ENCODE measurements at places on chromosomes 13 and 19.

- DNase-seq, result peak; percentile 32
Measured at GRCh38 chr13:76741624-76742023, 144.6 kb downstream of the KCTD12 start.

DNA sequence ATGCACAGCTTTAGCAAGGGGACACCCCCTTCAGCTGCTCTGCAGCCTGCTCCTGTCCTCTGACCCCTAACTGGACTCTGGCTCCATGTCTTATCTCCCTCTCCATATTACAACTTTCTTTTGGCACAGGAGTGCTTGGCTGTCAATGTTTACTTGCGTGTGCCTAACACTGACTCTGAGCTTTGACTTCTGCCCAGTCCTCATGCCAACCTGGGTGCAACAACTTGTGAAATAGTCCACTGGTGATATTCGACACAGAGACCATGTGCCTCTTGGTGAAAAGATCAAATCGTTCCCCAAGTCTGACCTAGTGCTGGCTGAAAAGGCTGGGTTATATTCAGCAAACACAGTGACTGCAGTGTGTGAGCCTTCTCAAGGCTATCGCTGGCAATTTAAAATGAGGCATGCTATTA, 34.1 kb upstream of the KLF12 start:
- no peak for DNase-seq

- DNase-seq, result peak; percentile 62
Measured at GRCh38 chr13:45393941-45394570, 24.1 kb downstream of the SLC25A30 start.

GRCh38 chr13:20118268-20119140, 42.3 kb downstream of the GJA3 start:
- peak; percentile 65 for DNase-seq

DNA sequence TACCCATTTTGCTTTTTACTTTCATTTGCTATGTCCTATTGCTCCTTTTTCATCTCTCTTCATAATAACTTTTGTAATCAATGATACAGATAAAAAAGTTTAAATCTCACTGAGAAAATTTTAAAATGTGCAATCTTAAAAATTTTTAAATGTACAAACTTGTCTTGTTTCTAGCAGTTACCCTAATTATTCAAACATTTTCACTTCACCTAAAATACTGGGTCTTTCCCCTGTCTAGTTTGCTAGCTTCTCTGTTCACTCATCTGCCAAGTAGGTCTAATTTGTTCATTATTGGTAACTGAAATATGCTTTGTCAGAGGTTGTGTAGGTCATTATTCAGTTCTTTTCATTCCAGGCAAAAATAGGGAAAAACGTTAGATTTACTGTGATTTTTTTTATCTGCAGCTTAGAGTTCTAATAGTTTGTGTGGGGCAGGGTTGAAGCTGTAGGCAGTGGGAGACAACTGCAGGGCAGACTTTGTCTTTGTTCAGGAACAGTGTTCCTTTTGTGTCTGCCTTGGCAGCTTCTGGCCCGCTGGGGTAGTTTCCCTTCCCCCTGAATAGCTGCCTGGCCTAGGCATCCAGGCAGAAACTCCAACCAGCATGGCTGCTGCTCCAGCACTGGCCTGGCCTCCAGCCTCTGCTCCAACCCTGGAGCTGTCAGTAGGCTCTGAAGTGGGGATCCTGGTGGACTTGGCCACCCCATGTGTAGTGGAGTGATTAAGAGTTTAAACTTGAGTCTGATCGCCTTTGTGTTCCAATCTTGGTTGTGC, 48.5 kb downstream of the WDFY2 start:
- DNase-seq, result no peak

- DNase-seq, result no peak
Measured at GRCh38 chr13:32245555-32245954, 69.6 kb downstream of the ZAR1L start.

DNA sequence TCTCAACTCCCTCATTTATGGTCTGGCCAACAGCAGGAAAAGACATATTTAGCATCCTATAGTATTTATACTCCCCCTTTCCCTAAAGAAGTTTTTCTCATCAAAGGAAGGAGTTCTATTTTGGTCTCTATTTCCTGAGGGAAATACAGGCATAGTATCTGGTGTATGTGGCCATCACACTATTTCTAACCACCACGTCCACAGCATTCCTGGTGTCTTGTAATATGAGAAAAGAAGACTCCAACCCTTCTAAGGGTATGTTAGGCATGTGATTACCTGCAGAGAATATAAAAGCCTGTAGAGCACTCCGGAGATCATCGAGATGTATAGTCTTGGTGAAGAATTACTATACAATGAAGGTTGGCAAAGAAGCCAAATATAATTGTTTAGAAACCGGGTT, 137.4 kb downstream of the VWA8 start:
- peak; percentile 26 for DNase-seq

DNA sequence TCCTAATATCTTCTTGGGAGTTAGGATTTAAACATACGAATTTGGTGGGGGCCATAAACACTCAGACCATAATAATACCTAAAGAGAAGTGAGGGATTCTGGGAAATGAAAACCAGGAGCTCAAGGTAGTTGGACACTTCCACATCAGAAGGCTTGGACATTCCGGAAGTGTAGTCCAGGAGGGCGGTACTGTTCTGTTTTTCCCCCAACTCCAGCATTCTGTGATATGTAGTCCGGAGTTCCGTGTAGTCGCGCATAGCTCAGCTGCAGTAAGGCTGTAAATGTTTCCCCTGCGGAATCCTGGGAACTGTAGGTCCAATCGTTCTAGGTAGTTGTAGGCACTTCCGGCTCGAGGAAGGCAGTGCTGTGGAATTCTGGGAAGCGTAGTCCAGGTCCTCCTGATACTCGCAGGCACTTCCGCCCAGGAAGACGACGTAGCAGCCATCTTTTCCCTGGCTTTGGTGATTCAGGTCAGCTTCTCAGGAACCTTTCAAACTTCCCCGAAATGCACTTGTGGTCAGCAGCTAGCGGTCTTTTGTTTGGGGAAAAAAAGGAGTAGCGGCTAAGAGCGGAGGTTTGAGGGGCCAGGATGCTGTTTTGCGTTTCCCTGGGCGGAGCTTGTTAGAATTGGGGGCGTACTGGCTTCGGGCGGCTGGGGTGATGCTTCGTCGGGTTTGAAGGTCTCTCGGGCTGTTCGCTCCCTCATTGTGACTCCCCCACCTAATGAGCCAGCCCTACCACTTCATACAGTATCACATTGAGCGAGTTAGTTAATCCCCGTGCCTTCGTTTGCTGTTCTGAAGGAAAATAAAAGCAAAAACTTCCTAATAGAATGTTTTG, at the start of gene ZNF226:
Gene ZNF226, plus strand, starts transcription at position 428 of the 840 bp plus-strand sequence. CDS start 4,981 bp downstream, outside the sequence.
- DNase-seq, result peak; percentile 99

- DNase-seq, result peak; percentile 96
Measured at GRCh38 chr19:11191273-11191755, 6.0 kb downstream of the KANK2 start.

GRCh38 chr13:48303359-48304142, at the start of gene RB1:
TSS of gene RB1 (plus strand) at chr13:48303751. CDS start at chr13:48303913, 162 bp downstream.
- DNase-seq, result peak; percentile 91

- no peak for DNase-seq
Measured at GRCh38 chr13:70253834-70254233, 145.6 kb upstream of the KLHL1 start.

DNA sequence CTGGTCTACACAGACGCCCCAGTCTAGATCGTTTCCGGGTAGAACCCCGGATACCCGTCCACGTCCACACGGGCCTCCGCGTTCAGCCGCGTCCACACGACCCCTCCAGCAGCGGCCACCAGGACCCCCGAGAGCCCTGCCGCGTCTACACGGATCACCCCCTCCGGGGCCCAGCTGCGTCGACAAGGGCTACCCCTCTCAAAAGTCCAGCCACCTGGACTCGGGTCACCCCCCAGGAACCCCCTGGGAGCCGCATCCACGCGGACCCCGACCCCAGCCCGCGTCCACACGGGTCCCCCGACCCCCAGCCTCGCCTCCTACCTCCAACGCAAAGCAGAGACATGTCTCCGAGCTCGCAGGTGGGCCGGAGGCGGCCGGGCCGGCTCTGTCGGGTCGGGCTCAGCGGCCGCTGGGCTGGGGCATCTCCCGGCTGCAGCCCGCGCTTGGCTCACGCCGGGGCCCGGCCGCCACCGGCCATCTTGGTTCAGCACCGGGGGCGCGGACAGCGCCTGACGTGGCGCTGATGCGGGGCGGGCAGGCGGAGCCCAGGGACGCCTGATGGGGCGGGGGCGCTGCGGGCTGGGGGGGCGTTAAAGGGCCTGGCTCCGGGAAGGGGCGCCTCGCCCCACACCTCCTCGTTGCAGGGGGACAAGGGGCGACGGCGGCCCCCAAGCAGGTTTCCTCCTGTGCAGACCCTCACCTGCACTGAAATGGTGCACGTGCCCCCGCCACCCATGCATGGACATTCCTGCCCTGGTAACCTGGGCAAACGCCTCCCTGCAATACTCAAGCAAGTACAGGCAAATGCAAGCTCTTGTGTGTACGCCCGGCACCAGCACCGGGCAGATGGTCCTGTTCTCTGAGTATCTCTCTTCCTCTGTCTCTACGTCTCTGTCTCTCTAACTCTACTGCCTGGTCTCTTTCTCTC, at the start of gene UNC13A:
Gene UNC13A, minus strand, starts transcription at position 498 of the 928 bp plus-strand sequence. Its CDS starts 155 bp downstream, at position 343.
- DNase-seq, result peak; percentile 56

DNA sequence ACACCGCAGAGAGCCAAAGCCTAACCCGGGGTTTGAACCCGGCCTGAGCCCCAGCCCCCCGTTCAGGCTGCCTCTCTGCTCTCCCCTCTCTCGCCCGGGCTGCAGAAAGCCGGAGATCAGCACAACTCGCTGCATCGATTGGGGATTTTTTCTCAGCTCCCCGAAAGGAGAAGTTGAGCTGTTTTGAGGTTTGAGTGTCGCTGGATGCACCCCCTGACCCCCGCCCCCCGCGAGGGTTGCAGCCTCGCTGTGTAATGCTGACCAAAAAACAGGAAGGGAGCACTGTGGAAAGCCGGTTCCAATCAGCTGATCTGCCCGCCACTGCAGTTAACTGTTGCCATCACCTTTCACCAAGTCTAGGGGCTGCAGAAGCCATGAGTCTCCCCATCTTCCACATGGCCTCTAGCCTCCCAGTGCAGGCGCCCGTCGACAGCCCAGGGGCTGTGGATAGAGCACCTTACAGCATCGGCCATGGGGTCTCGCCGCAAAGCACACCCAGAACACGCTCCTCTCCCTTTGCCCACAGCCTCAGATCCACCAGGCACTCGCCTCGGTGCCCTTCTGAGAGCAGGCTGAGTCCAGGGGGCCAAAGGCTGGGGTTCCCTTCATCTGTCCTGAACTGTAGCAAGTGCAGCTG, 34.5 kb downstream of the MYO9B start:
- no peak for DNase-seq

DNA sequence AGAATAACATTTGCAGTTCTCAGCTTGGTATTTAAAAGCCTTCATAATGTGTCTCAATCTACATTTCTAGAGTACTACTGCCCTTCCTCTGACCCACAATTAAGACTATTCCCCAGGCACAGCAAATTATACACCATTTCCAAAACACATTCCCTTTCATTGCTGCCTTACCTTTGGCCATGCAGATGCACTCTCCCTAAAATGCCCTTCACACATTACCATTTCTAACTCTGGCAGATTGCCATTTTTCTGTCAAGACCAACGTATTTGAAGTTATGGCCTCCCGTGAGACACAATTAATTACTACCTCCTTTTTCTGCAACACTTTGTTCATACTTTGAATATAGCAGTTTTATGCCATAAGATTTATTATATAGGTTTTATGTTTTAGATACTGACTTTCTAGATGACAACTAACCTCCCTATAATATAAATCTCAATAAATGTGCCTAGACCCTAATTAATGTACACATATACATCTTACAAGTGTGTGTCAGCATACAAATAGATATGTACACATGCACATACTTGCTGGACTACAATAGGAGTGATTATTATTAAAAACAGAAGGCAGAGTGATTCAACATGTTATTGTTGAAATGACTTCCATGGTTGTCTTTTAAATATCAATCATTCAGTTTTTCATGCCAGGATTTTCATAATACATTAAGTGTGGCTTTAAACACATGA, 2902.5 kb downstream of the PCDH9 start:
- DNase-seq, result no peak

GRCh38 chr13:30898678-30899241, 7.3 kb upstream of the MEDAG start:
- peak; percentile 96 for DNase-seq

GRCh38 chr19:4523306-4524110, 5.2 kb upstream of the PLIN4 start:
- peak; percentile 41 for DNase-seq

DNA sequence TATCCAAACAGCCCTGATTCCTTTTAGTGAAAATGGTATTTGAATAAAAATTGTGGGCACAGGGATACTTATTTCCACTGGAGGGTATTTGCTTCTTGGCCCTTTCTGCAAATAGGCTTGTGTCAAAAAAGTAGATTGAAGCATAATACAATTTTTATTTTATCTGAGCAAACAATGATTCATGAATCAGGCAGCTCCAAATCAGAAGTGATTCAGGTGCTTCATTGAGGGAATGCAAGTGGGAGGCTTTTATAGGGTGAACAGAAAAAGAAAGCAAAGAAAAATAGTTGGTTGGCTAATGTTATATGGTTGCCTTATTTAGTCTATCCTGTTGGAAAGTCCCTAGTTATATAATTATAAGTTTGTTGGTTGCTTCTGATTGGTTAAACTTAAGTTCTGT, 117.9 kb downstream of the ITGBL1 start:
- no peak for DNase-seq

DNA sequence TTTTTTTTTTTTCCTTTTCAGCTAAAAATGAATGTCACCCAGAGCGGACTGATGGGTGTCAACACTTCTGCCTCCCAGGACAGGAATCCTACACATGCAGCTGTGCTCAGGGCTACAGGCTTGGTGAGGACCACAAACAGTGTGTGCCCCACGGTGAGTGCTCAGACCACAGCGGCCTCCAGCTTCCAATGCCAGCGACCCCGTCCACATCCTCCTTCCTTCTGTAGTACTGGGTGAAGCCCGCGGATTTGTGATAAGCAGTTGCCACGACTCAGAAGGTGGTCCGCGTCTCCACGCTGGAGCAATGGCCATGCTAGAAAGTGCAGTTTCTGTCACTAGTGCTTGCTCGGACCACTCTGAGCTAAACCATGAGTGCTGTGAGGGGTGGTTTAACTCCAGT, 6.0 kb downstream of the PROZ start:
- DNase-seq, result no peak
